Glutamatergic neuron (in vitro differentiated cells): ENCODE measurements at places on chromosomes 2 and 18. TPM values are rescaled to one million over a fixed set of nuclear protein-coding genes. Genes with fewer than 3 reads are reported as not detected.

- H3K27ac ChIP-seq, result no peak overlapping the region
- H3K36me3 ChIP-seq, result peaks cover 23% of the 10 kb centered on the region
- no peak for DNase-seq
- no peak overlapping the region for H3K4me3 ChIP-seq
- peaks cover 3% of the 10 kb centered on the region for H3K27me3 ChIP-seq
- H3K4me1 ChIP-seq, result peaks cover 4% of the 10 kb centered on the region
Observed at GRCh38 chr2:237790353-237790752, 8.2 kb upstream of the RBM44 start.

GRCh38 chr2:210873631-210874030, 317.2 kb downstream of the CPS1 start:
- DNase-seq, result no peak
- H3K4me3 ChIP-seq, result no peak overlapping the region
- no peaks in the 10 kb centered on the region for H3K36me3 ChIP-seq
- no peak overlapping the region for H3K27ac ChIP-seq

RAB17 gene
- not detected for total RNA-seq

PLGLB1 gene
- total RNA-seq, result 5.4 TPM

- H3K4me1 ChIP-seq, result no peaks in the 10 kb centered on the region
- DNase-seq, result no peak
- no peaks in the 10 kb centered on the region for H3K27me3 ChIP-seq
- no peak overlapping the region for H3K27ac ChIP-seq
- H3K36me3 ChIP-seq, result no peaks in the 10 kb centered on the region
Observed at GRCh38 chr2:71507476-71507875, 54.1 kb downstream of the DYSF start.
